Activated T-helper 1 cell treated with anti-CD3 and anti-CD28 coated beads, Interleukin-12 subunit alpha, Interleukin-12 subunit beta, Interleukin-2, Interleukin-4 antibody, amounts not matched to agents 30 ng/mL and 10 ng/mL and 1 ng/mL, durations not matched to agents 14 hours and 24 hours and 36 hours (primary cell): ENCODE measurements at places on chromosomes 7 and 10. TPM values are rescaled to one million over a fixed set of nuclear protein-coding genes. Genes with fewer than 3 reads are reported as not detected.

DNA sequence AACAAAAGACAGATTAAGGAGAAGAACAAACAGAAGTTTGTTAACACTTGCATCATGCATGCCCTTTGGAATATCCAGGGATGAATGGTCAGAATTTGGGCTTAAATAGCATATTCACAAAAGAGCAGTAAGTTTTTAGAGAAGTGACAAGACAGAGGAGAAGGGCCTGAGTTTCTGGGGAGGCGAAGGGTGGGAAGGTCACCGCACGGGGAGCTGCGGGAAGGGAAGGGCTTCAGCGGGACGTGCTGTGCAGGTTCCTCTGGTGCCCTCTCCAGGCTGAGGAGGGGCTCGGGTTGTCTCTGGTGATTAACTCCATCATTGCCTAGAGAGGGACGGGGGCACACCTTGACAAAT lies 10.4 kb upstream of the ZNF22 start:
- no peak for DNase-seq
- H3K4me3 ChIP-seq = no peak overlapping the region
- H3K27ac ChIP-seq = no peak overlapping the region
- H3K27me3 ChIP-seq = peaks cover 4% of the 10 kb centered on the region

DNA sequence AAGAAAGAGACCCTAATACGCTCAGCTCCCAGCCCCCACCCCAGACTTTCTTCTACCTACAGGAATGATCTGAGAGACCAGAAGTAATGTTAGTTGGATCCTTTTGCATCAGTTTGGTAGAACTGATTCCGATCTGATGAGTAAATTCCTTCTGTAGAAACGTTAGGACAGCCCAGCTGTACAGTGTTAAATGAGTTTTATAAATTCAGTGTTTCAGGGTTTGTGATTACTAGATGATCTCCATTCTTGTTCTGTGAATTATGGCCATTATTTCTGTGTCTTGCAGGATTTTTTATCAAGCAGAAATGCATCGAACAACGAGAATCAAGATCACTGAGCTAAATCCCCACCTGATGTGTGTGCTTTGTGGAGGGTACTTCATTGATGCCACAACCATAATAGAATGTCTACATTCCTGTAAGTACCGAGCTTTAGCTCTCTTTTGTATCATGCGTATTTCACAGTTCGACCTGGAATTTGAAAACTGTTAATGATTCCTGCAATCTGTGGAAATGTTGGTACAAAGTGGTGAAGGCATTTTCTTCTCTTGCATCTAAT lies 5.3 kb downstream of the BMI1 start:
- H3K4me3 ChIP-seq = peak overlapping the region; percentile 74
- peaks cover 43% of the 10 kb centered on the region for H3K4me1 ChIP-seq
- peaks cover 40% of the 10 kb centered on the region for H3K36me3 ChIP-seq
- no peak for DNase-seq

GRCh38 chr7:117010375-117011133 lies 57.3 kb downstream of the ST7 start:
- no peak for DNase-seq
- H3K36me3 ChIP-seq = no peaks in the 10 kb centered on the region
- H3K4me1 ChIP-seq = peaks cover 42% of the 10 kb centered on the region
- H3K27me3 ChIP-seq = peaks cover 34% of the 10 kb centered on the region
- peak overlapping the region; percentile 50 for H3K4me3 ChIP-seq

- peaks cover 5% of the 10 kb centered on the region for H3K4me1 ChIP-seq
- DNase-seq = no peak
- no peak overlapping the region for H3K4me3 ChIP-seq
- no peak overlapping the region for H3K27ac ChIP-seq
- H3K36me3 ChIP-seq = no peaks in the 10 kb centered on the region
Observed at GRCh38 chr7:98276241-98276761, 5.2 kb upstream of the BRI3 start.

GRCh38 chr7:80830010-80830409 lies 88.8 kb downstream of the SEMA3C start:
- H3K27ac ChIP-seq = no peak overlapping the region
- no peak for DNase-seq
- no peaks in the 10 kb centered on the region for H3K27me3 ChIP-seq
- no peaks in the 10 kb centered on the region for H3K4me1 ChIP-seq
- H3K36me3 ChIP-seq = no peaks in the 10 kb centered on the region

DNA sequence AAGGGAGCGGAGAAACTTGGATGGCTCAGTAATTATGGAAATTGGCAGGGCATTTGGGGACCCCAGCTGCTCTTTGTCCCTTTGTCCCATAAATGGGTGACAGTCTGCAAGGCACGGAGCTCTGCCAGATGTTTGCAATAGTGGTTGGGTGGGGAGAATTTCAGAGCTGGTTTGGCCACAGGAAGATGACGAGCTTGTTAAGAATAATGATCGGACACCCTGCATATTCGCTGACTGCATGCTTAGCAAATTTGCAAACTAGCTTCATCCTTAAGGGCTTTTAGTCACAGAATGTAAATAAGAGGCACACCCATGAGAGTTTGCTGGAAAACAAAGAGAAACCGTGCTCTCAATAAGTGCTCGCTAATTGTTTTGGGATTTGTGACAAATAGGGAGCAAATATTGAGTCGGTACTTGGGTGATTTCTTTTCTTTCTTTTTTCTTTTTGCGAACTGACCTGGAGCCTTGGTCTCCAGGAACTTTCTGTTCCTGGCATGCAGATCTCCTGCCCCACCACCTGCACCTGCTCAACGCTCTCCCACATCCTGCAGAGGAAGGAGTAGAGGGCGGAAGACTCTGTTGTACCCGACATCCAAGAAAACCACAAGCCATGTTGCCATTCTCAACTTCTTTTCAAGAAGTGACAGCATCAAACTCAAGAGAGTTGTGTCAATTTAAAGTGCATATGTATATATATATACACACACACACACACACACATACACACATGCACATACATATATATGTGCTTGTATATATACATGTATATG lies 238.9 kb downstream of the CAMK1D start:
- H3K4me3 ChIP-seq = peak overlapping the region; percentile 75
- H3K36me3 ChIP-seq = peaks cover 7% of the 10 kb centered on the region
- H3K27ac ChIP-seq = peak overlapping the region; percentile 90
- peak; percentile 32 for DNase-seq
- H3K4me1 ChIP-seq = peaks cover 76% of the 10 kb centered on the region
- no peaks in the 10 kb centered on the region for H3K27me3 ChIP-seq

GRCh38 chr10:95214369-95214768 lies 20.3 kb downstream of the ACSM6 start:
- H3K27me3 ChIP-seq = peaks cover 2% of the 10 kb centered on the region
- no peaks in the 10 kb centered on the region for H3K36me3 ChIP-seq
- H3K4me3 ChIP-seq = no peak overlapping the region
- no peak for DNase-seq
- H3K4me1 ChIP-seq = no peaks in the 10 kb centered on the region

GRCh38 chr7:20235288-20235687 lies 18.1 kb upstream of the MACC1 start:
- H3K4me3 ChIP-seq = no peak overlapping the region
- H3K4me1 ChIP-seq = peaks cover 5% of the 10 kb centered on the region
- DNase-seq = no peak
- no peak overlapping the region for H3K27ac ChIP-seq
- no peaks in the 10 kb centered on the region for H3K36me3 ChIP-seq

GRCh38 chr10:113959383-113959760 lies 84.3 kb upstream of the ADRB1 start:
- no peak overlapping the region for H3K4me3 ChIP-seq
- peaks cover 4% of the 10 kb centered on the region for H3K36me3 ChIP-seq
- DNase-seq = no peak
- H3K4me1 ChIP-seq = peaks cover 39% of the 10 kb centered on the region
- H3K27ac ChIP-seq = no peak overlapping the region
- H3K27me3 ChIP-seq = peaks cover 18% of the 10 kb centered on the region

DNA sequence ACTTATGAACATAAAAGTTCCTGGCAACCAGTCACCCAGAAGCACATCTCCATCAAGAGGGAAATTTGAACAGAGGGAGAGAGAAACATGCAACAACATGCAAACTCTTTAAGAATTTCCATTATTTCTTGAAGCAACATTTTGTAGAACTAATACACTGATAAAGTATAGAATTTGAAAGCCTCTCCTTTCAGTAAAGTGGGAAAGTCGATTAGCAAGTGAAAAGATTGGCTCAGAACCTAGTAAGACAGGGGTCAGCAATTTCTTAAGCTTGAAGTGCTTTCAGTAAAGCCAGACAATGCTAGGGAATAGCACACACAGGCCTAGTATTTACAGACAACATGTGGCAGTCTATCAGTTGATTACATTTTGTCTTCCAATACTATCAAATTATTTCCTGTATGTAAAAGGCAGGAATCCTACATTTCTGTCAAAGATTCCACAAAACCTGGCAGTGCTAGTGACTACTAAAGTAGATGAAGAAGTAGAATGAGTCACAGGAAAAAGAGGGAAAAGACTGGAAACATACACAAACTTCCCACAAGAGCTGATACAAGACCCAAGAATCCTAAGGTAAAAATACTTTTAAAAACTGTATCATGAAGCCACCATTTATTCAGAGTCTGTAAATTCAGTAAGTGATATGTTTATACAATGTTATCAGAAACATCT lies 25.2 kb downstream of the DNAJC1 start:
- no peak overlapping the region for H3K4me3 ChIP-seq
- DNase-seq = no peak
- no peaks in the 10 kb centered on the region for H3K27me3 ChIP-seq
- peaks cover 6% of the 10 kb centered on the region for H3K4me1 ChIP-seq
- H3K27ac ChIP-seq = no peak overlapping the region

Gene WEE2
- total RNA-seq = 0.10 and 0.12 TPM in 2 replicates

Gene IFIT1B
- not detected in 2 replicates for total RNA-seq

Gene PNLIP
- not detected in 2 replicates for total RNA-seq

Gene ASB15
- total RNA-seq = not detected in 2 replicates

Gene XRCC2
- 24.0 and 24.5 TPM in 2 replicates for total RNA-seq

Gene ODAD2
- not detected in 2 replicates for total RNA-seq
